ENCODE measurements at places on chromosomes 7 and 10. TPM values are rescaled to one million over a fixed set of nuclear protein-coding genes. Genes with fewer than 3 reads are reported as not detected.

The POMZP3 gene
- 9.8 TPM for total RNA-seq

The CNOT4 gene
- 25.0 TPM for total RNA-seq

The FKBP6 gene
- total RNA-seq = not detected

The SUN3 gene
- total RNA-seq = not detected

The TBX20 gene
- total RNA-seq = 0.16 TPM

The SLC37A3 gene
- total RNA-seq = 45.6 TPM

The LRRC61 gene
- total RNA-seq = 3.9 TPM

The GIMAP5 gene
- 26.6 TPM for total RNA-seq

The STEAP2 gene
- 29.9 TPM for total RNA-seq

The MACC1 gene
- 7.4 TPM for total RNA-seq

The PRSS37 gene
- total RNA-seq = not detected

The MGAM2 gene
- 1.2 TPM for total RNA-seq

The NSMCE4A gene
- 48.0 TPM for total RNA-seq

The MCM10 gene
- 1.2 TPM for total RNA-seq

The ZNF365 gene
- total RNA-seq = not detected

The DKK1 gene
- 11.4 TPM for total RNA-seq

GRCh38 chr7:94940241-94940640 is 32.8 kb downstream of the PPP1R9A start:
- no peak for DNase-seq

- DNase-seq = no peak
Observed at GRCh38 chr10:11951695-11952094, 90.9 kb downstream of the UPF2 start.

GRCh38 chr7:108232076-108232475 is 101.9 kb upstream of the LAMB4 start:
- no peak for DNase-seq

- DNase-seq = no peak
Observed at GRCh38 chr10:70795613-70796012, 10.4 kb upstream of the TBATA start.

- DNase-seq = no peak
Observed at GRCh38 chr7:134016223-134016941, 110.8 kb upstream of the LRGUK start.

- no peak for DNase-seq
Observed at GRCh38 chr7:46192271-46192670, 271.2 kb upstream of the IGFBP3 start.

DNA sequence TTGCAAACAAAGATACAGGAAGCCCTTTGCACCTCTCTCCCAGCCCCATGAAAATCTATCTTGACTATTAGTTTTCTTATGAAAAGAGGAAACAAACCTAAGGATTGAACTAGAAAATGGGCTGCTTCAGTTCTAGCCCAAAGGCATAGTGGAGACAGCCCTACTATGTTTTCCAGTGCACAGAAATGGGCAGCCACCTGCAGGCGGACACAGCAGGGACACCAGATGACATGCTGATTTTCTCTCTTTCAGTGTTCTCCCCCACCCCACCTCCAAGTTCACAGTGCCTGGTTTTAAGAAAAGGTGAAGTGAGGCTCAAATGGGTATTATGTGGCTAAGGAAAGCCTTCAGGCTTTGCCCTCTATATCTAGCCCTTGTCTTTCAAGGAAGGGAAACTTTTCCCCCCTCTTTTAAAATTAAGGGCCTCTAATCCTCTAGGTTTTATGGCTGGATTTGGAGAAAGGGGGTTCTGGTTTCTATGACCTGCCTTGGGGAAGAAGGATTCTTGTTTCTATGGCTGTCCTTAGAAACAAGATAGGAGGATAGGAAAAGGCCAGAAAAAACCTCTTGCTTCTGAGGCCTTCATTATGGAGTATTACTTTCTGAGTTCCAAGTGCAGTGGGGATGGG is 23.5 kb upstream of the DDX50 start:
- no peak for DNase-seq

- DNase-seq = no peak
Observed at GRCh38 chr7:141709749-141710148, 1.6 kb downstream of the WEE2 start.

GRCh38 chr7:108311446-108312168 is 144.6 kb downstream of the NRCAM start:
- no peak for DNase-seq

GRCh38 chr7:151930695-151931094 is 25.6 kb upstream of the GALNTL5 start:
- no peak for DNase-seq

DNA sequence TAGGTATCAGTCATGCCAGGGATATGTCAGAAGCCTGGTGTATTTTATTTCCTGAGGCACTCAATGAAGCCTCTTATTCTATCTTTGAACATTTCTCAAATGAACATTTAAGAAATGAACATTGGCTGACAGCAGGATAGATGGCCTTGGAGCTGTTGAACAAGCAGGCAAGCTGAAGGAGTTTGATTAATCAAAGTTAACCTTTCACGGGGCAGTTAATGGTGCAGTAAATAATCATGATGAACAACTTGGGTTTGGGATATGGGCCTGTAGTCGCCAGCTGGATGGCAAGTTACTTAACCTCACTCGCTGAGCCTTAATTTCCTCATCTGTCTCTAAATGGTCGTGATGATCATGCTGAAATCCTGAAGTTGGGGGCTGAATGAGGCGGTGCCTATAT is 333.0 kb downstream of the SFMBT2 start:
- DNase-seq = no peak

DNA sequence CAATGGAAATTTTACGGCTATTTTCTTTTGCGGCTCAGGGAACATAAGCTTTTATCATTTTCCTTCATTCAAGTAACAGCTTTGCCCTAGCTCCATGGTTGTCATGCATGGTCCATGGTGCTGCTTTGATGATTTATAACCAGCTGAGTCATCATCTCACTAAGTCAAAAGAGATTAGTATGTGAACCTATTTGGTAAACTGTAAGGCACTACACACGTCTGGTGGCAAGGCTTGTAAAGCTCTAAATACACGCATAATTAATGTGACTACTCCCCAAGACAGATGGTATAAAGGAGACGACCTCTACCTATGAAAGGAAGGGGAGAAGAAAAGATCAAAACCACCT is 340.2 kb downstream of the KCNMA1 start:
- DNase-seq = no peak

GRCh38 chr10:62653254-62653653 is 151.3 kb upstream of the ADO start:
- no peak for DNase-seq

- DNase-seq = no peak
Observed at GRCh38 chr7:1121886-1122831, 34.2 kb downstream of the GPER1 start.

- DNase-seq = no peak
Observed at GRCh38 chr10:44016589-44017482, 368.1 kb downstream of the CXCL12 start.

DNA sequence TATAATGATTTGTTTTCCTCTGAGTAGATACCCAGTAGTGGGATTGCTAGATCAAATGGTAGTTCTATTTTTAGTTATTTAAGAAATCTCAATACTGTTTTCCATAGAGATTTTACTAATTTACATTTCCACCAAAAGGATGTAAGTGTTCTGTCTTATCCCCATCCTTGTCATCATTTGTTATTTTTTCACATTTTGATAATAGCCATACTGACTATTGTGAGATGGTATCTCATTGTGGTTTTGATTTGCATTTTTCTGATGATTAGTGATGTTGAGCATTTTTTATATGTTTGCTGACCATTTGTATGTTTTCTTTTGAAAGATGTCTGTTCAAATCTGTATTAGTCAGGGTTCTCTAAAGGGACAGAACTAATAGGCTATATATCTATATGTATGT is 160.0 kb upstream of the TMEM229A start:
- no peak for DNase-seq

GRCh38 chr7:149199234-149199995 is 4.1 kb downstream of the ZNF282 start:
- DNase-seq = no peak

- no peak for DNase-seq
Observed at GRCh38 chr7:25386311-25386744, 158.0 kb upstream of the NPVF start.

- DNase-seq = no peak
Observed at GRCh38 chr10:58704226-58704625, 191.6 kb downstream of the BICC1 start.

DNA sequence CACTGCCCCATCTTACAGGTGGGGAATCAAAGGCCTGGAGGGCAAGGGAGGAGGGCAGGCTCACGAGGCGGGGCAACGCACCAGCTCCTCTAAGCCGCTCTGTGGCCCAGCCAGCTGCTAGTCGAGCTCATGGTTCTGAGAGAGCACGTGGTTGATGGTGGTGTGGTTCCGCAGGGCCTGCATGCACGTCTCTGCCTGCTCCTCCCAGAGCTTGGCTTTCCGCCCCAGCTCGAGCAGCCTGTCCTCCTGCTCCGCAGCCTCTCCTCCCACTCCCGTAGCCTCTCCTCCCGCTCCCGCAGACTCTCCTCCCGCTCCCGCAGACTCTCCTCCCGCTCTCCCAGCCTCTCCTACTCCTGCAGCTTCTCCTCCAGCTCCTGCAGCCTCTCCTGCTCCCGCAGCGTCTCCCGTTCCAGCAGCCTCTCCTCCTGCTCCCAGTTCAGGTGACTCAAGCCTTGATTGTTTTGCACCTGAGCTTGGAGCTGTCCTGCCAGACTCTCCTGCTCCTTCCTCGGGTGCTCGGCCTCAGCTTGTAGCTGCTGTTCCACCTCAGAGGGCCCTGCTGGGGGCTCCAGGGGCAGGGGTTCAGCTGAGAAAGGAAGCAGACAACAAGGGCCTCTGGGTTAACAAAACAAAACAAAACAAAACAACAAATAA is 19.1 kb upstream of the MTPAP start:
- peak; percentile 77 for DNase-seq

GRCh38 chr7:5526100-5526905 is 102.7 kb upstream of the TNRC18 start:
- no peak for DNase-seq

DNA sequence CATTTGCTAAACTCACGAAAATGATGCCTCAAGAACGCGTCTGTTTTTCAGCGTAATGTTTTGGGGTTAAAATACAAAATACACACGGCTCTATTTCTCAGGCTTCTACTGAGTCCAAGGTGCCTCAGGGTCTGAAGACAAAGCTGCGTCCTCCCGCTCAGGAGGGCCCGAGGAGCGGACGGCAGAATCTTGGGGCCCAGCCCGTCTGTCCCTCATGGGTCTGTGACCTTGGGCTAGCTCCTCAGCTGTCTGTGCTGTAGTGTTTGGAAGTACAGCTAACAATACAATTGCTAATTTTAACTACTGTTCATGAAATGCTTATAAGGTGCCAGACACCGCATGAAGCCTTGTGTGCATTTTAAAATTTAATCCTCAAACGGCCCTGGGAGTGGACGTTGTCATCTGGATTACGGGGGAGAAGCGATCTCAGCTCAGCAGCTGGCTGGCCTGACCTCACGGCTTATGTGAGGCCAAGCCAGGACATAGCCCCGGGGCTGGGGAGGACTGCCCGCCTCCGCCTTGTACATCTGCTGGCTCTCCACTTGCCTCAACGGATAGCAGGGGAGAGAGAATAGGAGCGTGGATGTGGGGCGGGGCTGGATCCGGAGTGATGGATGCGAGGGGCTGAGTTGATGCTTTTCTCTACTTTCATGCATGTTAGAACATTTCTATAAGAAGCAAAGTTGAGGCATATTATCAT is 357.4 kb downstream of the GLRX3 start:
- peak; percentile 55 for DNase-seq

DNA sequence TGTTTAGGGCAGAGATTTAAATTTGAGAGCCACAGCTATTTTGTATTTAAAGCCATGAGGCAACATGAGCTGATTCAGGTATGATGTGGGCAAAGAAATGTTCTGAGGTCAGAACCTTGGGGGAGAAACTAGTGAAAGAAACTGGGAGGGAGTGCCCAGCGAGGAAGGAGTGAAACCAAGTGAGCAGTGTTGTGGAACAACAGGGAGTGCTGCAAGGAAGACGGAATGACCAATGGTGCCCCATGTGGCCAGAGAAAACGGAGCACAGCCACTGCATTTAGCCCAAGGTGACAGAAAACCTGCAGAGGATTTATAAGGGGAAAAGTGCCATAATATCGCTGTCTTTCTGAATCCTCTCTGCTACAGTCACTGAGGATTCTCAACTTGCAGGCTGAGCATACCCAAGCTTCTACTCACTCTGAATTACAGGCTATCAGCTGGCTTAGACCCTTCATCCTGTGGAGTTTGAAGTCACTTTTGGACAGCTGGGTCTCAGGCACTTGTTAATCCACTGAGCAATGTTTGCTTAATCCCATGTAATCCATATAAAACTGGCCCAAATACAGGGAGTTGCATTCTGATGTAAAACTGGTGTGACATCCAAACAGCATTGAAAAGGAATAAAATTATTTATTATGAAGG is 777.3 kb downstream of the CCSER2 start:
- DNase-seq = no peak

DNA sequence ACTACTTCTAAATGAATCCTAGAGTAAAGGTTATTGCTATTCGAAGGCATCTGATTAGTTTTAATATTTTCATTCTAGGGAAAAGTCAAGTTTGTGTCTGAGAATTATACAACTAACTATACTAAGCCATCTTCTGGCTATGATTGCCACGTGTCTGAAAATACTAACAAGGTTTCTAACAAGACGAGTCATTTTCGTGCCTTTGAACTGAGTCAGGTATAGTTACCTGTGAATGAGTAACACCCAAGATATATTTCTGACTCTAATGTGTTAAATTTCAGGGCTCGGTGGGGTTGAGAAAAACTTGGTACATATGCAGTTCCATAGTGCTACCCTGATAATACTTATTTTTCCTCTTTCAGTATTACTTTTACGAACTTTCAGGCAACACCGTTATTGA is 35.5 kb downstream of the TASOR2 start:
- DNase-seq = no peak

GRCh38 chr10:45627412-45628048 is 45.0 kb downstream of the ZFAND4 start:
- no peak for DNase-seq

DNA sequence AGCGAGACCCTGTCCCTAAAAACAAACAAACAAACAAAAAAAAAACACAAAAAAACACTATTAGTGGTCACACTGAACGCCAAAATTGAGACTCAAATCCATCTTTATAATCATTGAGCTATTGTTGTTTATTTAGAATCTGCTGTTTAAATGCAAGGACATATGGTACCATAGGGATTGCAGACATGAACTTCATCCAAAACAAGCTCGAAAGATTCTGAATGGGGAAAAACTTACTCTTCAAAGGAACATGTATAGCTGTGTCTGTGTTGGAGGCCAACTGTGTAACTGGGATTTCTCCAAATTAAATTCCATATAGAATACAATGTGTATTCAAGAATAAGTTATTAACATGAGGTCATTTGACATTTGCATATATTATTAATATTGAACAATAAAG is 74.7 kb upstream of the GPR158 start:
- DNase-seq = no peak

- peak; percentile 84 for DNase-seq
Observed at GRCh38 chr10:43221419-43222209, 45.3 kb downstream of the RASGEF1A start.

Data from mesenteric fat pad (tissue), 1 donor.